ENCODE measurements at places on chromosomes 6 and 20. TPM values are rescaled to one million over a fixed set of nuclear protein-coding genes. Genes with fewer than 3 reads are reported as not detected.

GLO1 gene
- 150 TPM for total RNA-seq

SCAND1 gene
- 58.4 TPM for total RNA-seq

TDRD6 gene
- total RNA-seq, result 0.09 TPM

TFAP2A gene
- 15.7 TPM for total RNA-seq

RBPJL gene
- not detected for total RNA-seq

TRAPPC3L gene
- not detected for total RNA-seq

CENPQ gene
- 6.6 TPM for total RNA-seq

KCNK5 gene
- total RNA-seq, result 1.3 TPM

BFSP1 gene
- 3.2 TPM for total RNA-seq

AFG1L gene
- 8.7 TPM for total RNA-seq

UBE2C gene
- total RNA-seq, result 32.9 TPM

CNR1 gene
- total RNA-seq, result not detected

CRISP2 gene
- total RNA-seq, result not detected

DDX39B gene
- 263 TPM for total RNA-seq

WFDC5 gene
- 0.33 TPM for total RNA-seq

JAG1 gene
- total RNA-seq, result 236 TPM

OTOR gene
- not detected for total RNA-seq

REM1 gene
- not detected for total RNA-seq

CUL9 gene
- 25.0 TPM for total RNA-seq

COL9A3 gene
- not detected for total RNA-seq

OOEP gene
- not detected for total RNA-seq

MTFR2 gene
- 7.3 TPM for total RNA-seq

ZNF76 gene
- 21.9 TPM for total RNA-seq

ADTRP gene
- 74.0 TPM for total RNA-seq

NOL4L gene
- 18.2 TPM for total RNA-seq

GPR63 gene
- 1.8 TPM for total RNA-seq

NFATC2 gene
- not detected for total RNA-seq

APOM gene
- 4.7 TPM for total RNA-seq

CTAGE9 gene
- total RNA-seq, result not detected

PCMTD2 gene
- 42.7 TPM for total RNA-seq

TBXT gene
- not detected for total RNA-seq

OVOL2 gene
- 2.0 TPM for total RNA-seq

NHSL1 gene
- total RNA-seq, result 34.7 TPM

TEAD3 gene
- 12.5 TPM for total RNA-seq

LZTS3 gene
- 13.6 TPM for total RNA-seq

Data from mammary epithelial cell (primary cell).